Endodermal cell (in vitro differentiated cells): ENCODE measurements at places on chromosomes 2 and 18. TPM values are rescaled to one million over a fixed set of nuclear protein-coding genes. Genes with fewer than 3 reads are reported as not detected.

DNA sequence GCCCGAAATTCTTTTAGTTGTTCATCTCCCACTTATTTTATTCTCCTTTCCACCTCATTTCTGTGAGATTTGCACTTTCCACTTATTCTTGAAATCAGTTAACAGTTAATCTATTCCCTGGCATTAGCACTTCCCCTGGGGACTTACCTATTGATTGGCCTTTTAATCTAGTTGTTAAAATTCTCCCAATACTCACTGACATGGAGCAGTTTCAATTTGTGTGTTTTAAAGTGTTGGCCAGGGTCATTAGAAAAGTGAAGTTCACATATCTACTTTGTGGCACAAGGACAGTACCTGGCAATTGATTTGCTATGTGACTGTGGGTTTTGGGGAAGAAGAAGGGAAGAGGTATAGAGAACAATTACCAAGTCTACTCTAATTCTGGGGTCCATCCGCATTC lies 83.1 kb downstream of the LYPD6 start:
- DNase-seq, result no peak

DNA sequence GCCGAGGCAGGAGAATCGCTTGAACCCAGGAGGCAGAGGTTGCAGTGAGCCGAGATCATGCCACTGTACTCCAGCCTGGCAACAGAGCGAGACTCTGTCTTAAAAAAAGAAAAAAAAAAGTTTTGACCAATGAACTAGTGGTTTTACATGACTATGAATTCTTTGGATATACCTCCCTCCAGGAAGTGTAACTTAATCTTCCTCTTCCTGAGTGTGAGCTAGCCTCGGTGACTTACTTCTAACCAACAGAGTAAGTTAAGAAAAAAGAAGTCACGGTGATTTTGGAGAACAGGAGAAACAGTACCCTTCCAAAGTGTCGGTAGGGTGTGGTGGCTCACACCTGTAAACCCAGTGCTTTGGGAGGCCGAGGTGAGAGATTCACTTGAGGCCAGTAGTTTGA lies 7.1 kb downstream of the TIA1 start:
- no peak for DNase-seq

DNA sequence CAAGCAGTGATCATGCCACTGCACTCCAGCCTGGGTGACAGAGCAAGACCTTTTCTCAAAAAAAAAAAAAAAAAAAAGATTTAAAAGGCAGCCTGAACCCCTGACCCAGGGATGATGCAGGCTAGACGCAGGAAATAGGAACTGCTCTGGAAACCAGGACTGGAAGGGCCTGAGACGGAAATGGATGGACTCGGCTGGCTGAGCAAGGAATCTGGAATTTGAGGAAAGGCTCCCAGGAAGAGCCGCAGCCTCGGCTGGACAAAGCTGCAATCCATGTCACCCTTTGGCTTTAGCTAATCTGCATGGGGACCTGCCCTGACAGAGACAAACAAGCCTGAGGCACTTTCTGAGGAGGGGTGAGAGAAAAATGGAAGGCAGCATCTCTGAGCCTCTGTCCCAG lies 55.0 kb upstream of the DAPL1 start:
- no peak for DNase-seq

The CD207 gene
- total RNA-seq, result not detected in 3 replicates

DNA sequence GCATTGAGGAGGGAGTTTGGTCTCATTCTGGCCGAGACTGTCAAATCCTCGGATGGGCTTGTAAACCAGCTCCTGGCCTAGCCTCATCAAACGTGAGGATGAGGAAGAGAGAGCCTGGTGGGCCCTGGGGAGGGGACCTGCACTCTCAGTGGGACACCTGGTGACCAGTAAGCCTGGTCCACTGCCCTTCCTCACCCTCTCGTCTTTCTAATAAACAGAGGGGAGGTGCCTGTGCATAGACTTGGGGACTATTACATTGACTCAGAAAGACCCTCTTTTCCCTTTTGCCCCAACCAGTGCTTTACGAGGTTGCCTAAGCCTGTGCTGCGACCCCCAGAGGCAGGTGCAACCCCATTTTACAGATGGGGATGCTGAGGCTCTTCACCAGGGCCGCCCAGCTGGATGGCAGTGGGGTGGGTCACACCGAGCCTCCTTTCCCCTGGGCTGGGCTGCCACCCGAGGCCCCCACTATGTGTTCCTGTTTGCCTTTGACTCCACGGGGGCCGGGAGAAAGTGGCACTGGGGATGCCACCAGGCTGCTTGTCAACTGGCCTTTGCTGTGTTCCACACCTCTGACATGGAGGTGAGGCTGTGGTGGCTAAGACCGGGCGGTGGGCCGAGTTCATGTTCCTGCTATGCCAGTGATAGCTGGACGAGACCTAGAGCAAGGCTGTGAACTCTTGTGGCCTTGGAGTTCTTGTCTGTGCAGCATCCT lies 85.9 kb downstream of the GLI2 start:
- no peak for DNase-seq

DNA sequence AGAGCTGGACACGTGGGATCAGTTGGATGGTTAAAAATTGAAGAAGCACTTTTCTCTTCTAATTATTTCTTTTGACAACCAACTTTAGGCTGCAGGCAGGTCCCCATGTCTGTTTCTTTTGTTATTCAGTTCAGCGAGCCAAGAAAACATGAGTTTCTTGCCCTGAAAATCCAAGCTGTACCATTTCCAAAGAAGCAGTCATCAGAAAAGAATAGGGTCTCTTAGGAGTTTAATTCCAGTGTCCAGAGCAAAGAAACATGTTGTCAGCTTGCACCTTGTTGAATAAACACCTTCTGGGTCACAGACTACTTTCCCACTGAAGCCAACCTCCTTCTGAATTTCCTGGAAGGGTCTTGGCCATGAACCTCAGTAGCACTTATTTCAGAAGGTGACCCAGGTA lies 170.5 kb upstream of the COPS8 start:
- DNase-seq, result no peak

DNA sequence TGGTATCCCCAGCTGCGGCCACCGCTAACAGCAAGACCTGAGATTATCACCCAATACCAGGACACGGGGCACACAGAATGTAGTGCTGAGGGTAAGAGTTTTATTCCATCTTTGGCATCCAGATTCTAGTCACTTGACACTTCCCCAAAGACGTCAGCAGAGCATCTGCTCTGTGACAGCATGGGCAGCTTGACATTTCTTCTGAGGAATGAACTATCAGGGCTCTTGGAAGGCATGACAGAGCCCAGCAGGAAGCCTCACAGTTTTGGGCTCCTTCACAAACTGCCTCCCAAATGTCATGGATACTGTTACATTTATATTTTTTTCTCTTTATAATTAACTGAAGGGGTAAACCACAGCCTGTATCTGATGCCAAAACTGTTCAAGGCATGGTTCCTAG lies 1010.7 kb downstream of the TDRD15 start:
- peak; percentile 41 for DNase-seq

GRCh38 chr18:2425426-2426317 lies 145.6 kb downstream of the METTL4 start:
- no peak for DNase-seq
